ENCODE measurements at places on chromosomes 5 and 9.
A peak's percentile ranks its signal among the peaks of the same experiment; 100 is the strongest.

- DNase-seq, result no peak
These were observed 107.1 kb downstream of the SLC1A3 start for GRCh38 chr5:36713541-36713940.

GRCh38 chr5:172683645-172684471 lies 42.8 kb downstream of the NEURL1B start:
- no peak for DNase-seq

DNA sequence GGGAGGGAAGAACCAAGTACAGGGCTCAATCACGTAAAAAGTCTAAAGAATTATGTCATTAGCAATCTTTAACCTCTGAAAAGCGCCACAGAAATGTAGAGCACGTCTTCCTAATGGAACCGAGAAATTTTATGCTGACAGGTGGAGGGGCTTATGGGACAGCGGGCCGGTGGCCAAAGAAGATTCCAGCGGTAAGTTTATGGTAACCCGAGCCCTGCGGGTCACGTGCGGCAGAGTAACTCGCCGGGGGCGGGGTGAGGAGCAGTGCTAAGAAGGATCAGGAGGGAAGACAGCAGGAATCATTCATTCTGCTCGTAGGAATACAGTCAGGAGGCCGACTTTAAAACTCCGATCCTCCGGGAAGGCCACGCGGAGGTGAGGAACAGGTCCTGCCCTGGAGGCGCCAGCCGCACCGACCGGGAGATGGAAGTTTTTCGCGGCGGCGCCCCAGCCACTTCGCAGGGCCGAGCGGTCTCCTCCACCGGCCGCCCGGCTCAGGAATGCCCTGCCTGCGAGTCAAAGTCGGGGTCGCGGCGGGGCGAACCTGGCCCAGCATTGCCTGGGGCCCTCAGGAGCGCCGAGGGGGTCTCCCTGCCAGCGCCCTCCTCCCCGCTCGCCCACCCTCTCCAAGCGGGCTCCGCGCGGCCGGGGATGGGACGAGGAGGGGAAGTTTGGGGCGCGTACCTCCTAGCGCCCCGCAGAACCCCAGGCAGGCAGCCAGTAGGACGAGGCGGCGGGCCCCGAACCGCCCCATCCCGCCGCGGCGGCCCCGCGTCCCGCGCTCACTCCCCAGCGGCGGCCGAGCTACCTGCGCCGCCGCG lies 101.8 kb downstream of the ESM1 start:
- DNase-seq, result peak; percentile 81

GRCh38 chr5:102295534-102296177 lies 428 bp downstream of the SLCO4C1 start:
- DNase-seq, result no peak

GRCh38 chr5:112653638-112654205 lies 84.0 kb upstream of the APC start:
- DNase-seq, result no peak

DNA sequence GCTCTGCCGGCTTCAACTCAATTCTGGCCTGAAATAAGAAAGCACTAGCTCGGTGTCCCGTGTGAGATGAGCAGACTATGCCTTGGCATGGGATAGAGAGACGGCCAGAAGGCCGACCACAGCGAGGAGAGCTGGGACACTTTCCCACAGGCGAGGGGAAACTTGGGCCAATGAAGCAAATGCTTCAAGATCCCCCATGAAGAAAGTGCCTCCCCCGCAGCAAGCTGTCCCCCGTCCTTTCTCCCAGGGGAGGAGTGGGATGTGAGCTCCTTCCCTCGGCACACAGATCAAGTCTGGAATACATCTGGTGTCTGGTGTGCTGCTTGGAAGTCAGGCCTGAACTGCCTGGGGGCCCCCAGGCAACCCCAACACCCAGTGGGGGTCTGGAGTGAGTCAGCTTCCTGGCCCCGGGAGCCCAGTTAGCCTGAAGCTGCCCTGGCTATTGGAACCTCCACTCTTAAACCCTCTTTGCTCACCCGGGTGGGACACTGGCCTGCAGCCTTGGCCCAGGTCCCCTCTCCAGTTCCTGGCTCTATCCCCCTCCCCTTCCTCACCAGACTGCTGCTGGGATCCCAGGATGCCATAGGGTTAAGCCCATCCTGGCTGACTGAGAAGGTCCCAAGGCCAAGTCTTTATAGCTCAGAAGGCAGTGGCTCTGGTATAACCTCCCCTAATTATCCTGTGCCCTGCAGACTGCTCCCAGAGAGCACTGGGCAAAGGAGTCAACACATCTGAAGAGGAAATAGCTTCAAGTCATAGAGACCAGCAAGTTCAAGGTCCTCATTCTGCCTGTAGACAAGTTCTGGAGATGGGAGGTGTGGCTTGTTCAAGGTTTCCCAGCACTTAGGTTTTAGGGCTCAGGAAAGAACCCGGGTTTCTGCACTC lies 205.3 kb downstream of the TTLL11 start:
- no peak for DNase-seq

DNA sequence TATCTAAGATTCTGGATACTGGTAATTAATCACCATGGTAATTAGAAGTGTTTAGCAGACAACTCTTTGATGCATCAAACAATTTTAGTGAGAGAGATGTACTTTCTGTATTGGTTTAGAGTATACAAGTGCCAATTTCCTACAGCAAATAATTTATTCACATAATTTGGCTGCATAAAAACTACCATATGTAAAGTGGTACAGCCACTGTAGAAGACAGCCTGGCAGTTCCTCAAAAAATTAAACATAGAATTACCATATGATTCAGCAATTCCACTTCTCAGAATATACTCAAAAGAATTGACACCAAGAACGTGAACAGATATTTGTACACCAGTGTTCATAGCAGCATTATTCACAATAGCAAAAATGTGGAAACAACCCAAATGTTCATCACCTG lies 36.2 kb downstream of the PHAX start:
- no peak for DNase-seq

DNA sequence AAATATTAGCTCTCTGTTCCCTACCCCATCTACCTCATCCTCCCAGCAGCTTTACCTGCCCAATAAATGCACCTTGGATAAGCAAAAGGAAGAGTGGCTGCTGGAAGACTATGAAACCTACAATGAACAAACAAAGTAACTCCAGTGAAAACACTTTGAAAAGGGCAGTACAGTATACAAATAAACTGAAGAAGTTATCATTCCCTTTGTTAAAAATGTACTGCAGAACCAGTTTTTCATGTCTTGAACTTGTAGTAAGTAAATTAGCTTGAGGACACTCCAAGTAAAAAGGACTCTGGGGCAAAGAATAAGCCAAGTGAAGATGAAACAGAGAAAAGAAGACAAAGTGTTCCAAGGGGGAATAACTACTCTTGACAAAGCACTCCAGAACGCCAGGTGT lies 457.1 kb downstream of the DTWD2 start:
- DNase-seq, result no peak

- no peak for DNase-seq
These were observed 5.8 kb upstream of the CARNMT1 start for GRCh38 chr9:75033791-75034473.
